ENCODE measurements at places on chromosomes 6 and 20.

GRCh38 chr6:170043881-170044790 lies 246.7 kb downstream of the DLL1 start:
- no peak for DNase-seq

DNA sequence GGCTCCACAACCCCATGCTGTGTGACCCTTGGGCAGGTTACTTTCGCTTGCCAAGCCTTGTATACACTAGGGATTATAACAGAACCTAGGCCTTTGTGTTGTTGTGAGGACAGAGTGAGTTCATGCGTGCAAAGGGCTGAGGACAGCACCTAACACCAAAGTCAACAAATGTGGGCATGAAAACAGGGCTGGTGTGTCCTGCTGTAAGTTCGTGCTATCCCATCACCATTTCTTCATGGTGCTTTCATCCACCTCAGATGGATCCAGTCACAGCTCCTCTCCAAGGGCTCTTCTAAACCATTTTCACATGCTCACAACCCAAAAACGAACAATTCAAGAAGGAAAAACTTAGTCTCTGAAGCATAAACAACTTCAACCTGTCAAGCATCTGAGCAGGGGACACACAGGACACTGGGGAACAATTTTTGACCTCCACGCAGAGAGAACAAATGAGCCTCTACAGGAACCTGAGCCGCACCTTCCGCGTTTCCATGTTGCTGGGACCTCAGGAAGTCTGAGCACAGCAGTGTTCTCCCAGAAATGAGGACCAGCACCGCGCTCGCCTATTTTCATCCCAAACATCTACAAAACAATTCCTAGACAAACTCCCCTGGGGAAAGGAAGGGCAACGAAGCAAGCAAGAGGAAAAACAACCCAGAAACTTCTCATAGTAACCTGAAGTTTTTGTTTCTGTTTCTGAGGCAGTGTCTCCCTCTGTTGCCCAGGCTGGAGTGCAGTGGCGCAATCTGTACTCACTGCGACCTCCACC lies 3.1 kb downstream of the LRP11 start:
- DNase-seq = no peak

DNA sequence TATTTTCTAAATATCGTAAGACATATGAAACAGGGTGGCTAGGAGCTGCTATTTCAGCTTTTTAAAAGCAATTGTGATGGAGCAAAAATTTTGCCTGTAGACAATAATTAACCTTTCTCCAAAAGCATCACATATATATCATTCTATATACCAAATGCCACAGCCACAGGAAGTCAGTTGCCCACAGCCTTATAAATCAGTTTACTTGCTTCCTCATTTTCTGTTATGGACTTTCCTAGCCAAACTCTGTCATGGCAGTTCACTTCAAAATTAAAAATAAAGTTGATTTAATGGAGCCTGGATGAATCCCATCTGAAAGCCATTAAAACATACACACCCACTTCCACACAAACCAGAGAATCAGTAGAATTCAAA lies 93.4 kb upstream of the NHSL1 start:
- DNase-seq = no peak

DNA sequence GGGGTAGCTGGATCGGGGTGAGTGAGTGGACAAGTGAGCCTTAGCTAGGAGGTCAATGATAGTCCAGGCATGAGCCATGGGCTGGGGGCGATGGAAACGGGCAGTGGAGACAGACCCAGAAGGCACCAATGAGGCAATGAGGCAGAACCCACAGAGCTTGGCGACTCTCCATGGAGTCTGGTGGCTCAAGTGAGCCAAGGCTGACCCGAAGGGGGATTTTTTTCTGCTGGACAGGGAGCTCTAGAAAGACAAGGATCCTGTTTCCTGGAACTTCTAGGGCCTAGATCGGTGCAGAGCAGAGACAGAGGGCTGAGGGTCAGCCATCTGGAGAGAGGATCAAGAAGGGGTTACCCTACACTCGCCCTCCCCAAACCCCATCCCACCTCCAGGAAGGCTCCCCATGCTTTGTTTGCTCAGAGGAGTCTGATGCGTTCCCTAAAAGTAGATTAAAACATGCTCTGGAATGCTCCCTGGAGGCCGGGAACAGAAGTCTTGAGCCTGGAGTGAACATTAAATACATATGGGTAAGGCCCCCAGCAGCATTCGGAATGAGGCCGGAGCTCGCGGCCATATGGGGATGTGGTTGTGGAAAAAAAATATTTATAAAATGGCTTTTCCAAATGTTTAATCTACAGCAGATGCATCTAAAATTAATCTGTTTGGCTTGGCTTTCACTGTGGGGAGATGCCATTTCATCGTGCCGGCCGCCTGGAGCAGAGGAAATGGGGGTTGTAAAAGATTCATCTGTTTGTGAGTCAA lies 237.8 kb upstream of the PMEPA1 start:
- no peak for DNase-seq

- DNase-seq = peak; percentile 26
Measured at GRCh38 chr6:114342826-114343781, at the start of gene HS3ST5. TSS of gene HS3ST5 (minus strand) at chr6:114343023. CDS start at chr6:114062845, 280,178 bp downstream.

DNA sequence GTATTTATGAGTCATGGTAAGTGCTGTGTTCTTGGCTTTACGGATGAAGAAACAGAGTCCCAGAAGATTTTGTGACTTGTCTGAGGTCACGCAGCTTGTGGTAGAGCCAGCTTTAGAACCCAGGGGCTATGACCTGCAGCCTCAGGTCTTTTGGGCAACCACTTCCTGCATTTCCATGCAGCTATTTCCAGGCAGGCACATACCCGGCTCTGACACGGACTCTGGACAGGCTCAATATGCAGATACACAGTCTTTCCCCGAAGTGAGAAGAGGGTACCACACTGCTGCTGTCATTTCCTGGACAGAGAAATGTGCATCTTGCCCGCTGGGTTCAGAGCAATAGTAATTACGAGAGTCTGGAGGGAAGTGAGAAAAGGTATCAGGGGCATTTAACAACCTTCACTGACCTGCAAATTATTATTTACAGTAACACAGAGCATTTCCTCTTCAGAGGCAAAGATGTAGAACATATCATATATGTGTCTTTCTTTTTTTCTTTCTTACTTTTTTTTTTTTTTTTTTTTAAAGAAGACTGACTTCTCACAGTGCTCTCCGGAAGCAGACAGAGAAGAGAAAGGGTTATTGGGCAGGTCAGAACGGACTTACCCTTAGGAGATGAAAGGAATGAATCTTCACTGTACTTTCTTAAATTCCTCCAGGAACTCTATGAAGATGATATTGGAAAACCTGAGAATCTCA lies 185.1 kb downstream of the CLIC5 start:
- no peak for DNase-seq

DNA sequence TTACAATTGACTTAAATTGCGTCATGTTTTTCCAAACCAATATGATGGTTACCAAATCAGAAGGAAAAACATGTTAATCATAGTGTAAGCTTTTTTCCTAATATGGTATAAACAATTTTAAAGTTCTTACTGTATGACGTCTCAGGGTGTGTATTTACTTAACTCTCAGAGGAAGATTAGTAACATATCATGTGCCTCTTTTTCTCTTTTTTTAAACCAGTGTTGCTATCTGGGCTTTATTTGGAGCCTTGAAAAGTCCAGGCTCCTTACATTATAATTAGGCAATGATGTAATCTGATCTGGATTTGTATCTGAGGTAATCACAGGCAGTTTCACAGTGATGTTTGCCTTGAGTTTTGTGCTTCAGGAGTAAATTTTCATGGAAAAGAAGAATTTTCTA lies 20.4 kb upstream of the RAB23 start:
- DNase-seq = no peak

DNA sequence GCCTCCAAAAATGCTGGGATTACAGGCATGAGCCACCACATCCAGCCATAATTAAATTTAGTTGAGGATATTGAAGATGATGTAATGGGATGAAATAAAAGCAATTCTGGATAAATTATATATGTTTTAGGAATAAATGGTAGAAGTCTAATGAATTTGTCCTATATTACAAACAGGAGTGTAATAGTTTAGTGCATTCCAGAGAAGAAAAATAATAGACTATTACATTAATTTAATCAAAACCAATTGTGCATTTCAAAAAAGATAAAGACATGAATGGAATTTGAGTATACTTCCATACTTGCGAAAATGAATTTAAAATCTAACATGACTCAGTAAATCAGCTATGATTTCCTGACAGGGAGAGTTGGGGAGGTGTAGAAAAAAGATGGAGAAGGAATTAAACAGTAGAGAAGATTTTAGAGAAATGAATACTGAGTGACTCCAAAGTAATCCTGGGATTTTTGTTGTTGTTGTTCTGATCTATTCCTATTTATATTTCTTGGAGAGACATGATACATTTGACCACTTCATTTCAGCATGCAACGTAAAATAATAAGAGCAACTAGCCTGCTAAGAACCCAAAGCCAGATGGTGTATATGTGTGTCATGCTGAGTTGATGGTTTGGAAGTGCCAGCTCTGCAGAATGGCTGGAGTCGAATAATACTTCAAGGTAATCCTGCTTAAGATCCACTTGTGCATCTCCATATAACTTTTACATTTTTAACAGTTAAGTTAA lies 67.4 kb downstream of the AIG1 start:
- no peak for DNase-seq

DNA sequence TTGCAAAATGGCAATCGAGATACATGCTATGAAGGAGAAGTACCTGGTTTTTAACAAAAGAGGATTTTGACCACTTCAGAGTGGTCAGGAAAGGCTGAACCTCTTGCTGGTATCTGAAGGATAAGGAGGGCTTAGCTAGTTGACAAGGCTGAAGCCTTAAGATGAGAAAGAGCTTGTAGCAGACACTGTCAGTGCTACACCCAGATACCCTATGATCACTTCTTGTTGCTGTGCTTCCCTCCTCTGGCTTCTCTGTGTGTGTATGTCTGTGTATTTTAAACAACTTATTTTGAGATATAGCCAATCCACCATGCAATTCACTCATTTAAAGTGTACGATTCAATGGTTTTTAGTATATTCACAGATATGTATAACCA lies 38.9 kb upstream of the TGM2 start:
- no peak for DNase-seq

DNA sequence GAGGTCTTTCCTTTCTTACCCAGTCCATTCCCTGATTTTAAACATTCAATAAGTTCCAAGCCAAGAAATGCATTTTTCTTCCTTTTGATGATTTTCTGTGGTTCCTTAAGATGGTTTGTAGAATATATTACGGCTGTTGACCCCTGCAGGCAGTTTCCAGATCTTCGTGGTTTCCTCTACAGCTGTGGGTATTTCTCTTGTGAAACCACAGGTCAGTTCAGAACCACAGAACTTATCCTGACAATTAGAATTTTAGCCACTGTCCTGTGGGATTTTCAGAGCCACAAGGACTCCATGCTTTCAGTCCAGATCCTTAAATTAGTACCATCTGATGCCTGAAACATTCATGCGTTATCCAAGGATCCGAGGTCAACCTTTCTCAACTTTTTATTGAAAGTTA lies 29.7 kb upstream of the EXOC2 start:
- DNase-seq = no peak

- DNase-seq = no peak
Measured at GRCh38 chr6:31582230-31582643, at the start of gene LTB. TSS of gene LTB (minus strand) at chr6:31582424. CDS start at chr6:31582417, 7 bp downstream.

DNA sequence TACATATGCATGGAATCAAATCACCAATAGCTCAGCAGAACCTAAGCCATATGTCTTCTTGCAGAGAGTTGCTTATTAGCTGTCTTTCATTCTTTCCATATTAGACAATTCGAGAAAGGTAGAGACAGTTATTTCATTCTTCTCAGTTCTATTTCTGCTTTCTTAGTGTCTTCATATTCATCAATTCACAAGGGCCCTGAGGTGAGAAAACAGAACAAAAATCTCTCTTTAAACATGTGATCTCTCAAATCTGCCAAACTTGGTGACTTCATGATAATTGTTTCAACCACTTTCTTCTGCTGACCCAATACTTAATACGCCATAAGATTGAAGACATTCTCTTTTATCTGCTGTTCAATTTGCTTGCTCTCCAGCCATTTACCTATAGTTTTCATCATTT lies 229.7 kb upstream of the MARCKS start:
- DNase-seq = no peak

DNA sequence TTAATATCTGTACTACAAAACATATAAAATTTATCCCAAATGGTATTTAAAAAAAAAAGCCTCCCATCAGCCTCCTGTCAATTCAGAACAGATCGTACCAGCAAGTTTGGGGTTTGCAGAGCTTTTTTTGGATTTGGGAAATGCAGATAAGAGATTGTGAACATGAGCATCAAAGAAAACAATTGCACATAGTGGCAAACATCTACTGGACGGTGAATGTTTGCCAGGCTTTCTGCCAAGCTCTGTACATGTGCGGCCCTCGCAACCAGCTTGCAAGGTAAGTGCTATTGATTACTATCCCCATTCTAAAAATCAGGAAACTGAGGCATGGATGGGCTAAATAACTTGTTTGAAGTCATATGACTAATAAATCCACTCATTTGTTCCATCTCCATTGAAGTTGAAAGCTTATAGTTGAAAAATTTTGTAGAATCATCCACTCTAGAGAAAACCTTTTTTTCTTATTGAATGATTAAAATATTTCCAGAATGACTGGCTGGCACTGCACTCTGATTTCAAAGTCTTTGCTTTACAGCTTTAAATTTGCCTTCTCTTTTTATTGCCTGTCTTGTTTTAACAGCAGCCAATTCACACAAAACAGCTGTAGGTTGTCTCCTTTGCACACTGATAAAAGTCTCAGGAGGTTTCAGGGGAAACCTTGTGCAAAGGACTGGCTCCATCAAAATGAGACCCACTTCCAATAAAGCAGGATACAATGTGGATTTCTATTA lies 37.4 kb upstream of the SIRT5 start:
- DNase-seq = no peak

GRCh38 chr6:111653979-111654378 lies 48.3 kb upstream of the TRAF3IP2 start:
- no peak for DNase-seq

GRCh38 chr6:118578617-118579016 lies 30.5 kb downstream of the PLN start:
- DNase-seq = no peak

GRCh38 chr6:128519931-128520435 lies 416 bp downstream of the PTPRK start:
- DNase-seq = no peak

DNA sequence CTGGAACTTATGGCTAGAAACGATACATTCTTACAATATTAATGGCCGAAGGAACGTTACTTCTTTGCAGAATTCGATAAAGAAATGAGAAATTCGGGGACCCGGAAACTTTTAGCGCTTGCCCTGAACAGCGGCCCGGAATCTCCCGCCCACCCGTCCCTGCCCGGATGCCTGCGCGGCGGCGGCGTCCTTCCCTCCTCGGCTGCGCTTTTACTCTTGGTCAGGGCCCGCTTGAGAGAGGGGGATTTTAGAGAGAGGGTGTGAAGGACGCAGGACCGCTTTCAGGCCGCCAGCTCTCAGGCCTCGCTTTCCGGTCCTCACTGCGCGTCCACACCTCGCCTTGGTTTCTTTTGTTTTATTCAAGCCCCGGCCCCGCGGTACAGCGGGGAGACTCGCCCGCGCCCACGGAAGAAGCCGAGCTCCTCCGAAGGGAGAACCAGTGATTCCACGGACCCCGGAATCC lies 243.7 kb downstream of the ARID1B start:
- DNase-seq = peak; percentile 23

GRCh38 chr20:57409672-57410397 lies 18.6 kb downstream of the RBM38 start:
- no peak for DNase-seq

GRCh38 chr6:17193106-17193775 lies 87.9 kb upstream of the RBM24 start:
- no peak for DNase-seq

Data from H54 (cell line).